ENCODE measurements at places on chromosomes 16 and 17.

DNA sequence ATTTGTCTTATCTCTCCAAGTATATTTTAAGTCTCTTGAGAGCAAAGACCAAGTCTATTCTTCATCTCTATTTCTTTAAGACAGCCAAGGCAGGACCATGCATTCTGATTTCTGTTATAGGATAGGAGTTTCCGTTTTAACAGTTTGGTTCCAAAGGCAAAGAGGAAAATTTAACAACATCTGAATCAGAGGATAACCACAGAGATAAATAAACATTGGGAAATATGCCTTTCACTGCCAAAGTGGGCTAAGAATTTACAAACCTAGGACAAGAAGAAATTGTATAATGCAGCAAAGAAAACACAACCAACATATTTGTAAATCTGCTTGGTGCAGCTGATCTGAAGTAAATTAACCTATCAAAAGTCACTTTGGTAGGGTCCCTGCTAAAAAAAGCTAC lies 37.7 kb downstream of the USP32 start:
- DNase-seq = no peak

DNA sequence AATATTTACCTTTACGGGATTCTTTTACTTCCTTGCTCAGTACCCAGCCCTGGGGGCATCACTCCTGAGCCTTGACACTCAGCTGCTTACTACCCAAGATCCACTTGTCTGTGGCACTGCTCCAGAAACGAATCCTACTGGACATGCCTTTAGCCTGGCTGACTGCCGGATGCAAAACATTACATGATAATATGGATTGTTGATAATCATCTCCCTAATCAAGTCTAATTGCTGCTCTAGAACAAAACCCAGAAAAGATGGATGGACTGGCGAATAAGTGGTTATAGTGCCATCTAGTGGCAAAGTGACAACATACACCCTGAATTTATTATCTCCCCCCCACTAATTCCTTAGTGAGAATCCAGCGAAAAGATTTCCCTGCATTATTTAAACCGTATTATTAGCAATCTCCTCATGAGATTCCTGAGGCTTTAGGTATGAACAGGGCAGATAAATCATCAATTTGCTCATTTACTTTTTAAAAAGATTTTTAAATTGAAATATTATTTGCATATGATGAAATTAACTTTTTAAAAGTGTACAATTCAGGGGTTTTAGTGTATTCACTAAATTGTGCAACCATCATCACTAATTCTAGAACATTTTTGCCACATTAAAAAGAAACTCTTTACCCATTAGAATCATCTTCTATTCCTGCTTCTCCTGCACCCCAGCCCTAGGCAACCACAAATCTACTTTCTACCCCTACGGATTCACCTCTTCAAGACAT lies 61.6 kb downstream of the RGS9 start:
- DNase-seq = no peak

DNA sequence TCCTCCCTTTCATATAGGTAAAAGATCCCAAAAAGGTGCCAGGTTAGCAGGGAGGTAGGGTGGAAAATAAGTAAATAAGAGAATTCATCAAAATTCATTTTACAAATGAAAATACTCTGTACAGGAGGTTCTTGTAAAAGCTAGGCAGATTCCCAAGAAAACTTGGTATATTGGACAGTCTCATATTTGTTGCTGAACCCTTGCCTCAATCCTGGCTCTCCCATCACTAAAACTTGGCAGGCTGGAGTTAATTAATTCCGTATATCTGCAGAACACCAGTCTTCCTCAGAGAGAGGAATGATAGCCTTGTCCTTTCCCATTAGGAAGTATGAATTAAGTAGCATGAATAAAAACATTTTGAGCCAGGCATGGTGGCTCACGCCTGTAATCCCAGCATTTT lies 66.2 kb upstream of the MTMR4 start:
- DNase-seq = no peak

DNA sequence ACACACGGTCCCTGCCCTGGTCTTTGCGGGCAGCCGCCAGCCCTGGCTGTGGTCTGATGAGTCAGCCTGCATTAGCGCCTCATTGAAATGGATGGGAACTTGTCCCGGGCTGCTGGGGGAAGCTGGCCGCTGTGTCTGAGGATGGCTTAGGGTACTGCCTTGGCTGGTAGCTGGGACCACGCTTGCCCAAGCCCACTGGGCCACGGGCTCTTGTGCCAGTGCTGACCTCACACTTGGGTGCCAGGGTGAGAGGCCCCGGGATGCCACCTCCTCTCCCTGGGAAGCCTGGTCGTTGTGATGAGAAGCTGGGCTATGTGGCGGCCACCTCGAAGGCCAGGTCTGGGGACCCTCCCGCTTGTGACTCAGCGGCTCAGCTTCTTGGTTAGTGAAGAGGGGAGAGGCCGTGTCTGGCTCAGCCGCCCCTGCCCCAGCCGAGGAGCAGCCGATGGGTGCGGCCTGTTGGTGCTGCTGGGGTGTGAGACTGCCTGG lies 10.7 kb downstream of the CACNA1H start:
- no peak for DNase-seq

- DNase-seq = no peak
Measured at GRCh38 chr16:71500964-71501363, 11.8 kb upstream of the ZNF19 start.

GRCh38 chr16:15689290-15689689 lies 39.2 kb downstream of the NDE1 start:
- DNase-seq = no peak

GRCh38 chr16:84277244-84277823 lies 17.3 kb upstream of the WFDC1 start:
- peak; percentile 87 for DNase-seq

GRCh38 chr17:2177235-2177811 lies 122.4 kb downstream of the HIC1 start:
- DNase-seq = no peak

DNA sequence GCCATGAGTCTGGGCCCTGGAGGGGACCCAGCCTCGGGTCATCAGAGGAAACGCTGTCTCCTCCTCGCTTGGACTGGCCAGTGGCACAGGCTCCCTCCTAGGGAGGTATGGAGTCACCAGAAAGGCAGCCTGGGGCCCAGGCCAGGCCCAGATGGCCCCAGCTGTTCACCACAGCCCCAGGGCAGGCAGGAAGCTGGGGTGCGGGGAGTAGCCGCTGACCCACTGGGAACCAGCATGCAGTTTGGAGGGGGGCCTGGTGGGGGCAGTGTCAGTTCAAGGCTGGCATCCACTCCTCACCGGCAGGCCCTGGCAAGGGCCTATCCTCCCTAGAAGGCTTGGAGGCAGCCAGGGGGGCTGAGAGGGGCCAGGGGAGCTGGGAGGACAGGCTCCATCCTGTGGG lies 48.8 kb downstream of the SDK2 start:
- no peak for DNase-seq

DNA sequence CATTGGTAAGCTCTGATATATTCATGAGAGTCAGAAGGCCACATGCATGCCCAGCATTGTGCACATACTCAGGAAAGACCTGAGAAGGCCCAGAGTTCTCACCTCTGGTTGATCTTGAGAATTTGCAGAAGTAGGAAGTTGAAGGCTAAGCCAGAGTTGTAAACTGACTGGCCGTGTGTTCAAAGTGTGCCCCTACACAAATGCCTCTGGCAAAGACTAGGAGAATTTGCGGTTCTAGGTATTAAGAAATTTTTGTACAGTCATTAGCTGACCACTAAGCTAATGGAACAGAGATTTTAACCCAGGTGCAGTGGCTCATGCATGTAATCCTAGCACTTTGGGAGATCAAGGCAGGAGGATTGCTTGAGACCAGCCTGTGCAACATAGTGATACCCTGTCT lies 25.0 kb downstream of the FBXL20 start:
- DNase-seq = no peak

- DNase-seq = no peak
Measured at GRCh38 chr17:78759203-78759968, 22.7 kb downstream of the CYTH1 start.

- peak; percentile 88 for DNase-seq
Measured at GRCh38 chr16:84484579-84485254, 19.7 kb downstream of the MEAK7 start.

- no peak for DNase-seq
Measured at GRCh38 chr17:74478420-74479100, 12.1 kb downstream of the CD300A start.

DNA sequence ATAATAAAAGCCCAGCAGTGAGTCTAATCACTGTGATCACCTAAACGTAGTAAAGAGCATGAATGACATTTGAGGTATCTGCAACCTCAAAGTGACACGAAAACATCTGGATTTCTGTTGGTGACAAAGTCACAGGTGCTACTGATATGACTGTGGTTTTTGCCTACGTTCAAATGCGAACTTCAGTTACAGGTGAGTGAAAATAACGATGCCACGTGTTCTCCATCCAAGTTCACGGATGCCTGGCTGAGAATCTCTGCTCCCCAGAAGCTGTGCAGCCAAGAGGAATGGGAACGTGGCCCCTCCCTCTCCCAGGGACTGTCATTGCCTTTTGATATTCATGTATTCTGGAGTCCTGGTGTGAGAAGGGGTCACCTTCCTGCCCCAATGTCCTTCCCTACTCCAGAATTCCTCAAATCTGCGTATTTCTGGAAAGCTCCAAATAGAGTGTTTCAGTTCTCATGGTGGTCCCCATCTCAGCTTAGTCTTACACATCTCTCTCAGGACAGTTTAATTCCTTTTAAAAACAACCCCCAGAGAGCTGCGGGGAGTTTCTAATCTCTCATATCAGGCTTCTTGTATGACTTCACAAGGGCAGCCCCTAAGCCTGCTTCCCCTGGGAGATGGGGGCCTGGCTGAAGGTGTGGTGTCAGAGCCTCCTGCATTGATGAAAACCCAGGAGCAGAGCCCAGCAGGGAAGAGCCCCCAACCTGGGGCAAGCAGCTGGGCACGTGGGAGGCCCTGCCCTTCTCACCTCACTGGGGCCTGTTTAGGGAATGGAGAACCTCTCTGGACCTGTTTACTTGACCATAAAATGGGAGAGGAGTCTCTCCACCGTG lies 25.8 kb downstream of the PIK3R5 start:
- no peak for DNase-seq
